Left ventricle myocardium superior (tissue), 1 donor: ENCODE measurements at places on chromosomes 7 and 10. TPM values are rescaled to one million over a fixed set of nuclear protein-coding genes. Genes with fewer than 3 reads are reported as not detected.

GRCh38 chr10:102001435-102002068 lies 54.4 kb downstream of the ARMH3 start:
- DNase-seq = no peak

HECW1 gene
- not detected for total RNA-seq

- DNase-seq = no peak
Measured at GRCh38 chr10:77581738-77582137, 55.9 kb downstream of the KCNMA1 start.

DNA sequence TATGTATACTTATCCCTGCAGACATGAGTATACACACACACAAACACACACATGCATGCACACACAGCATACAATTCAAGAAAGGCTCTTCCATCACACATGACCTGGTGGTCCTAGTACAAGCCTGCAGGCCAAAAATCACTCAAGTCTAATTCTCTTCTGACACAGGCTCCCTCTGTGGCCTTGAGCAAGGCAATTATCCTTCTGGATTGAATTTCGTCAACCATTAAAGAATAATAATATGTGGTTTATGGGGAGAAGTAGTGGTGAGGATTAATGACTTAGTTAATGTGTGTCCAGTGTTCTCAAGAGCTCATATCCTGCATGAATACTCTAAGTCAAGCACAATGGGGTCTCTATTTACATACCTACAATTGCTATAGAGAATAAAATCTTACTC lies 161.8 kb upstream of the KIAA1217 start:
- DNase-seq = no peak

DNA sequence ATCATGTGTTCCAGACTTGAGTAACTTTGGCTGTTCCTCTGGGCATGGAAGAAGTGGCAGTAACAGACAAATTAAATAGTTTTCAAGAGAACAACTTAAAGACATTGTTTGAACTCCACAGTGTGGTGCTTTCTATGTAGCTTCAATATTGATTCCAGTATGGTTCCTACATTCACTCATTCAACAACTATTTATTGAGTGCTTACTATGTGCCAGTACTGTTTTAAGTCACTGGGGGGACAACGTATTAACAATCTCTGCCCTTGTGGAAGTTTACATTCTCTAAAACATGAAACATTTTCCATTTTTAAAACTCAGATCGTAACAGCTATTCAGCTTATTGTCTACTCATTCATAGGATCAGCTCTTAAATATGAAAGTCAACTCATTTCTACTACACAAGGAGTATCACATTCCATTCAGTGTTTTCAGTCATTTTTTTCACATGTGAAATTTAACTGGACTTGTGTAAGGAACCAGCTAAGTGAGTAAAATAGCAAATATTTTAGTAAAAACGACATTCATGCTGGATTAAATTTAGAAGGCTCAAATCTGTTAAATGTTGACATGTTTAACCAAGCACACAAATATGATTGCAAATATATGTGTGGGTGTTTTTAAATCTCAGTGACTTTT lies 13.6 kb upstream of the CUBN start:
- no peak for DNase-seq

DNA sequence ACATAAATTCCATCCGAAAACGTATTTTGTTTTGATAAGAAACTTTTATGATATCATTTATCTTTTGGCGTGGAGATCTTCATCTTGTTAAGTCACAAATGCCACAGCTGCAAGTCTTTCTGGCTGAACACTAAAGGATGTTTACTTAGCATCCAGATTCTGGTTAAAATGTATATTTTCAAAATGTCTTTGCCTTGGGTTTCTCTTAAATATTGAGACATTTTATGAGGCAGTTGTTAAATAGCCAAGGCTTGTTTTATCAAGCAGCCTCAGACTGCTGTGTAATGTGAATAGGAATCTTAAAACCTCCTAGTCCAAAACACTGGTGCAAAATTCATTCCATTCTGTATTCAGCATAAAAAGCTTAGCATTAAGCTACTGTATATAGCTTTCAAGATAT lies 136.3 kb upstream of the FZD1 start:
- DNase-seq = no peak

- no peak for DNase-seq
Measured at GRCh38 chr10:106528702-106529101, 635.8 kb downstream of the SORCS1 start.

DNA sequence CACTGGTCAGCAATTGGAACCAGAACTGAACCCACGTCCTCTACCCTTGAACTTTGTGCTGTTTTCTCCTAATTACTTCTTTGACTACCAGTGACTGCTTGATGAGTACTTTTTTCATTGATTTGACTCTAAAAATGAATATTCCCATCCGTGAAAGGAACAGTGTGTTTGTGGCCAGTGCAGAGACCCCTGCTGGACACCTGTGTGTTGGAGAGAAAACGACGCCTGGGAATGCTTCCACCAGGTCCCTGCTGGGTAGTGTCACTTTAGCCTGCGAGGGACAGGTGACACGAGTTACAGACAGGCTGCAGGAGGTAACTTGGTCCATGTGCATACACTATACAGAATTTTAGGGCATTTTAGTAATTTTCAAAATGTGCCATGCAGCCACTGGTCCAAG lies 6.8 kb upstream of the GJD4 start:
- peak; percentile 34 for DNase-seq

GRCh38 chr10:118310822-118311221 lies 31.3 kb downstream of the FAM204A start:
- no peak for DNase-seq

DNA sequence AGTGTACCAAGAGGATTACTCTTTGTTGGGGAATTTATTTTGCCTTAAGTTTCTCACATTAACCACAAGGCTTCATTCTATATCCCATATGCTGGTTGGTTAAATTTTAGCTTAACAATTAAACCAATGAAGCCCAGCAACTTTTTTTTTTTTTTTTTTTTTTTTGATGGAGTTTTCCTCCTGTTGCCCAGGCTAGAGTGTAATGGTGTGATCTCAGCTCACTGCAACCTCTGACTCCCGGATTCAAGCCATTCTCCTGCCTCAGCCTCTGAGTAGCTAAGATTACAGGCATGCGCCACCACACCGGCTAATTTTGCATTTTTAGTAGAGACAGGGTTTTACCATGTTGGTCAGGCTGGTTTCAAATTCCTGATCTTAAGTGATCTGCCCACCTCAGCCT lies 75.0 kb upstream of the MKX start:
- DNase-seq = no peak

BAMBI gene
- 12.5 TPM for total RNA-seq

BCL7B gene
- total RNA-seq = 80.7 TPM

GRCh38 chr10:129253865-129254179 lies 213.2 kb upstream of the MGMT start:
- no peak for DNase-seq

NPSR1 gene
- not detected for total RNA-seq

LIPF gene
- not detected for total RNA-seq

MMS19 gene
- 38.4 TPM for total RNA-seq

DNA sequence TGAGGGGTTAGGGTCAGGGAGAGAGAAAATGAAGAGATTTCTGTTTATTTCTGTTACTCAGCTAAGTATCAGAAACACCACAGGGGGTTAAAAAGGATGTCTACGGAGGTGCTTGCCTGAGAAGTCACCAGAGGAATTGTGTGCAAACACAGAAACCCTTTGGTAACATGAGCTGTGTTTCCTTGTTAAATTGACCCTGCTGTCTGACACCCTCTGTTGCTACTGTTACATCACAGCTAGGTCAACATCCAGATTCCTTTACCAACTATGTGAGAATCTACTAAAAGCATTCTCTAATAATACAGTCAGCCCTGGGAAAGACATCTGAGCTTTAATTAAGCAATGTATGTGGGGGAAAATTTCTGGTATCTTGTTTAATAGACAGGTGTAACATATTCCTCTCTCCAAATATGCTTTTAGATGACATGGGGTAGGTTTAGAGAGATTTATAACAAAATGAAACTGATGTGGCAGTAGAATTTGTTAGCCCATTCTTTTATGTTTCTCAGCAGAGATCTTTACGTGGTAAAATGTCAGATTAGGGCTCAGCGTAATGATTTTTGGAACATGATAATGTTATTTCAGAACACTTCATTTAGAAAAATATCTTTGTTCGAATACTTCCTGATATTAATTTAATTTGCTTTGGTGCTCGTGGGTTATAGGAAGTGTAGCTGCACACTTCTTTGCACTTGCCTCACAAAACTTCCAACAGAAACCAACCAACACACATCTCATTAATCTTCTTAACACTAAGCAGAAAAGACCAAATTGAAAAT lies 168.0 kb upstream of the AHR start:
- DNase-seq = no peak

DNA sequence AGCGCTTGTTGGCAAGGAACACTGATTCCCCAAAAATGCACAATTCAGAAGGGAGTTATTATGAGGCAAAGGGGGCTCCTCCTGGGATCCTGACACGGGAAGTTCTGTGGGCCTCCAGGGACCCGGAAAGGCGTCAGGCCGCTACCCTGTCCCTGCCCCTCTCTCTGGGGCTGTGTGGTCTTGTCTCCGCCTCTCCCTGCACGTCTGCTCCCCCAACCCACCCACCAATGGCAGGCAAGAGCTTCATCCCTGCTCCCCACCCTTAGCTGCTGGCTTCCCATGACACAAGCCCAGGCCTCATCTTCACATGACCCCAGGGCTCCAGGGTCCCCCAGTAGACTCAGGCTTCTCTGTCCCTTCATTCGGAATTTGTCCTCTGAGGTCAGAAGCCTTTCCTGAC lies 31.0 kb upstream of the ADRB1 start:
- peak; percentile 46 for DNase-seq

RADIL gene
- 2.8 TPM for total RNA-seq

DNA sequence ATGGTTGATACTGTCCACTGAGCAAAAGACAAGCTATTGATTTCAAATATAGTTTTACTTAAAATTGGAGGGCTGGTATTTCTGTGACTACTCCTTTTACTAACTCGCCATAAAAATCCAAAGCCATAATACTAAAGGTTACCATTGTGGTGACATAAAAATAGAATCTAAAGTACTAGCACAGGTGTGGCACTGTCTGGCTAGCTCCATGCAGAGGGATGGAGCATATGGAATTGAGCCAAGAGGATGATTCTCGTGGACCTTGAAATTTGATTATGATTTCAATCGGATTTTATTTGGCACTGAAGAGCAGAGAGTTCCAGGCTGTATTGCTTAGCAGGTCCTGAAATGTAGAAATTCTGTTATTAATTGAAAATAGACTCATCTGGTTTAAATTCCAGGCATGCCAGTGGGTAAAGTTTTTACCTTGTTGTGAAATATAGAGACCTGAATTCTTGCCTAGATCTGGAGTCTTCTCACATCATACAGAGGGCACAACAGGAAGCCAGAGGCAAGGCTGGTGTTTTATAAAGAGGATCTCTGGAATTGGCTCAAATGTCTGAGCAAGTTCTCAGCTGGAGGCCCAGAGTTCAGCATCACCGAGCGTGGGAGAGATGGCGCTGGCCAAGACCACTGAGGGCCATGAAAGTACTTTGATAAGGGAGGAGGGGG lies 29.9 kb upstream of the DLD start:
- no peak for DNase-seq

C10orf53 gene
- not detected for total RNA-seq

CPA5 gene
- not detected for total RNA-seq

DNA sequence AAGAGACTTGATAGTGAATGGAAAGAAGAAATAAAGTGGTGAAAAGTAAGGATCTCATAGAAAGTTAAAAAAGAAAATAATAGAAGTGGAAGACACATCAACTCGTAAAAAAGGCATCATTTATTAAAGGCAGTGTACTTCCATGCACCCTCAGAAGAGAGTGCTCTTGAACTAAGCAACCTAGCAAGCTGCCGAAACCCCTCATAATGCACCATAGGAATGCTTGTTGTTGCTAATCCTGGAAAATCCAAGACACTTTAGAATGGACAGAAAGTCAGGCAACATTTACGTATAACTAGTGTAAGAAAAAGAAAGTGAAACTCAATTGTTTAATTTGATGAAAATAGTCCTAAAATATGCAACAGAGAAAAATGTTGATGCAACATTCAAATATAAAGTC lies 12.8 kb downstream of the TFPI2 start:
- DNase-seq = no peak

DNA sequence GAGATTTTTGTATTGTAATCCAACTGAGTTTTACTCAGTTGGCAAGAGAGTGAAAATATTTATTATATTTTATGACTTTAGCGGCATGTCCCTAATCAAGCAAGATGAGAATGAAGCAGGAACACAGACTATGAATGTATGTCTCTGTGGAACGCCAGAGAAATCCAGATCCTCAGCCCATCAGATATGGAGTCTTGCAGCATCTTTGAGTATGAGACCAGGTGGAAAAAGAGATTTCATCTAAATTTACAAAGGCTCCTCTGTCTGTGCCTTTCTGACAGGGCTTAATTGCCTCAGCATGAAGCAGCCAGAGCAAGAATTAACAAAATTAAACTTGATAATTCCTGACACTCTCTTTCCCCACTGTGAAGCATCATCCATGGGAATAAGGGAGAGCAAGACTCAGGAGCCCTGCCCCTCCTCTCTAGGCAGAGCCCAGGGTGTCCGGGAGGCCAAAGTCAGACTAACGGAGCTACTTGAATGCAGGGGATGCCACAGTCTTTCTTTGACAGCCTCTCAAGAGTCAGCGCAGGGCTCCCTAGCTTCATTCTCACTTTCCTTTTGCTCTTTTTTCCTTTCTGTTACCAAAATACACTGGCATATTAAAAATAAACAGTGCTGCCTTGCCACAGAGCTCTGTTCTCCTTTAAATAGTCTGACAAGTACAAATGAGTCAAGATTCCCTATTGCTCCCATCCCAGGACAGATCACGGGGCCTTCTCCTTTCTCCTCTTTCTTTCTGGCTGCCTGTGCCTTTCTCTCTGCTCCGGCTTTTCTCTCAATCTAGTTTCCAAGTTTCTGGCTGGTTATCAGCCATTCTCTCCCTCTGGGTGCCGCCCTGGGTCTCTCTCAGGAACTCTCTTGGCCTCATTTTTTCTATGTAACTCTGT lies 132.2 kb upstream of the INHBA start:
- no peak for DNase-seq

GRCh38 chr7:71198887-71199286 lies 66.9 kb downstream of the GALNT17 start:
- no peak for DNase-seq

GRCh38 chr7:1502845-1503244 lies 1.3 kb downstream of the INTS1 start:
- no peak for DNase-seq

CALHM2 gene
- 9.8 TPM for total RNA-seq

DNA sequence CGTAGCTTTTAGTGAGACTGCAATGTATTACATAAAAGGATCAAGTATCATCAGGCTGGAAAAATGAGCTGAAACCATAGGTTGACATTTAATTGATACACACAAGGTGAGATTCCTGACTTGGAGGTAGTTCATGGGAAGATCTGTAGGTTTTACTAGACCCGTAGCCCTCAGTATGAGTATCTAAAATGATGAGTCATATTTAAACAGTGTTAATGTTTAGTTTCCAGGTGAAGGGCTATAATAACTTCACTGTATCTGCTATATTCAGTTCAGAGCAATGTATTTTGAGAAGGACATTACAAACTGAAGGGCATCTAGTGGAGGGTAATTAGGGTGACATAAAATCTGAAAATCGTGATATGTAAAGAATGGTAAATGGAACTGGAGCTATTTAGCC lies 35.0 kb downstream of the ENTPD1 start:
- DNase-seq = no peak

EPHA1 gene
- total RNA-seq = not detected
